ENCODE measurements at places on chromosomes 5 and 9.

DNA sequence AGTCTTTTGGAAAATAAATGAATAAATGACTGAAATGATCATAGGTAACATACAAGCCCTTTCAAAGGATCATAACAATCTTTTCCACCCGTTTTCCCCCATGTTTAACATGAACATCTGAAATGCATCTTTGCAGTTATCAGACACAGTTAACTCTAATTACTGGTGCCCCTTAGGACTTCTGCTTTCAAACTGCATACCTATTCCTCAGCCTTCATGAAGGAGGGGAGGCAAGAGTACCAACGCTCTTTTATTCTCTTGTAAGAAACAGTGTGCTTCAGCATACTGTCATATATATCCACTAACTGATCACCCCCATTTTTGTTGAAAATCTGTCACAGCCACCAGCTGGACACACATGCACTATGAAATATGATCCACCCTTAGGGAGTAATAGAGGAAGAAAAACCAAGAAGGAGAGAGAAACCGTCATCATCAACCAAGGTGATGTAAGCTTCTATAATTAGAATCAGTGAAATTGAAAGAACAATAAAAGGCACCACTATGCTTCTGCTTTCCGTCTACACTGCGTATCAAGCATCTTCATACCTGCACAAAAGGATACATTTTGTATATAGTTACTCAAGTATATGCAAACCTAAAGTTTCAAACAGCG lies 98.7 kb downstream of the RAPGEF6 start:
- DNase-seq: peak; percentile 67

DNA sequence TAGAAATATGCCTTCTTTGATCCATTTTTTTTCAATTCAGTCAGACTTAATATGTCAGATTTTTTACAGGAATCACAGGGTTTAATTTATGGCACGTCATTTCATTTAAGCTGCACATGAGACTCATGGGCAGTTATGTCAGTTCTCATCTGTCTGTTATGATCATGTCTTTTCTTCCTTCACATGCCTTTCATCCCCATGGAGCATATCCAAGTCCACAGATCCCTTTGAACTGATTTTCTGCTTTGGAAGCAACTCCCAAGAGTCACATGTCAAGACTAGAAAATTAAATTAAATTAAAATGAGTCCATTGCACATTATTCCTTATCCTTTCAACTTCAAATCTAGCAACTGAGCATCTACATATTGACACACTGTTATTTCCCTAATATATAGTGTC lies 1274.0 kb upstream of the C9orf72 start:
- no peak for DNase-seq

GRCh38 chr5:111337133-111337532 lies 112.9 kb downstream of the CAMK4 start:
- DNase-seq: no peak

DNA sequence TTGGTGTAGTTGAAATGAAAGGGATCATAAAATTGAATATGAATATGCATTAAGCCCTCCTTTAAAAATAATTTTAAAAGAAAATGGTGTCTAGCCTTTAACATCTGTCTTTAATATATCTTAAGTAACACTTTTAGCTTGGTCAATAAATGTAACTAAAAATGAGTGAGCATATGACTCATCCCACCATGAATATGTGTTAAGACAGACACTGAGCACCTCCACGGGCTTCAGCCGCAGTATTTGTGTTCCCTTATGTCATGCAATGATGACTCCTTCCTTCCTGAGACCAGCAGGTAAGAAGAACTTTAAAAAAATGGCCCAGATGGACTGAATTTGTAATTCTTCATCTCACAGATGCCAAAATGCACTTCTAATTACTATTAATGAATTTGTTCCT lies 563.2 kb downstream of the NR2F1-AS1 start:
- DNase-seq: peak; percentile 55

DNA sequence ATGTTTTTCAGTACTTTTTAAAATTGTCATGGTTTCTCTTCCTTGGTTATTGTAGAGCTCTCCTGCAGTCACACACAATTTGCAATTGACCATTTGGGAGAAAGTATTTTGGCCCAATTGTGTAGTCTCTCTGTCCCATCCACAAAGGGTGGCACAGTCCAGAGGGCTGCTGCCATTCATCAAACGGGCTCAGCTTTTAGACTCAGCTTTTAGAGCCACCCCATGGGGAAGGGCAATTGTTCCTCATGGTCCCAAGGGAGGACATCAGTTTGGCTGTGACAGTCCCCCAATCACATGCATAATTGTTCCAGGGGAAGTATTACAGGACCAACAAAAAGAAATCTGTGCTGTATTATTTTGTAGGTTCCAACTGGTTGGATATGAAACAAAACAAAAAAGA lies 207.6 kb downstream of the ZNF462 start:
- no peak for DNase-seq

- DNase-seq: no peak
These were observed 3.6 kb upstream of the PTGR1 start for GRCh38 chr9:111603041-111603440.

- peak; percentile 88 for DNase-seq
These were observed 111.5 kb upstream of the ZNF366 start for GRCh38 chr5:72618708-72619107.

GRCh38 chr5:131716650-131717049 lies 80.2 kb downstream of the FNIP1 start:
- no peak for DNase-seq

DNA sequence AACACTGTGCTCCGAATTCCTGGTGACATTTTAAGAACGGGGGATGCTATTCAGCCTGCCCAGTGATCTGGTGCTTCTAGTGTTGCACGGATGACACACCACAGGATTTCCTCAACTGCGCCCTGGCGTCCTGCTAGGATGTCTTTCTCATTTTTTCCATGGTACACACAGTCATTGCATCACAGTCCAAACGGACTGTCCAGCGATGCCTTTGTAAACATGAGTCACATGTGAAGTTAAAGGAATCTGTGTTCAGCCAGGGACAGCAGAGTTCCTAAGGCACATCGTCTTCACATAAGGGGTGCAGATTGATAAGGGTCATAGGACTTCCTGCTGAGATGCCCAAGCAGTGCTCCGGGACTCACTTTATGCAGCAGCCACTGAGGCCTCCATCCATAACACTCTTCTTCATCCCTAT lies 9.3 kb upstream of the PTPN3 start:
- DNase-seq: peak; percentile 69

GRCh38 chr9:8874482-8874881 lies 1074.9 kb upstream of the DMAC1 start:
- DNase-seq: no peak

GRCh38 chr9:75491533-75491932 lies 398.9 kb upstream of the PCSK5 start:
- DNase-seq: no peak

- DNase-seq: no peak
These were observed 8.3 kb downstream of the HDHD3 start for GRCh38 chr9:113368348-113368981.

DNA sequence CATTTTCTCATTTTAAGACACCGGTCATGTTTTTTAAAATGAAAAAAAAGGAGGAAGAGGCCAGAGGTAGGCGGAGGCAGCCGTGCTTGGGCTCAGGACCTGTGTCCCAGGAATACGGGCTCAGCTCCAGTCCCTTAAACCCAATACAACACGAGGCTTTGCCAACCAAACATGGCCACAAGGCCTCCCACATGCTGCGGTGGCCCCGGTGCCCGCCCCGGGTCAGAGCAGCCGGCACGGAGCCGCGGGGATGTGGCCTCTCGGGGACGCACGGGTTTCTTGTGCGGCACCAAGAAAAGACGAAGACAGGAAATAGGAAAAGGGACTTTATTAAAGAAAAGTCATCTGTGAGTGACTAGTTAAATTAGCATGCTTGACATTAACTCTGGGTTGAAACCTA lies 25.3 kb upstream of the CAMSAP1 start:
- DNase-seq: no peak

DNA sequence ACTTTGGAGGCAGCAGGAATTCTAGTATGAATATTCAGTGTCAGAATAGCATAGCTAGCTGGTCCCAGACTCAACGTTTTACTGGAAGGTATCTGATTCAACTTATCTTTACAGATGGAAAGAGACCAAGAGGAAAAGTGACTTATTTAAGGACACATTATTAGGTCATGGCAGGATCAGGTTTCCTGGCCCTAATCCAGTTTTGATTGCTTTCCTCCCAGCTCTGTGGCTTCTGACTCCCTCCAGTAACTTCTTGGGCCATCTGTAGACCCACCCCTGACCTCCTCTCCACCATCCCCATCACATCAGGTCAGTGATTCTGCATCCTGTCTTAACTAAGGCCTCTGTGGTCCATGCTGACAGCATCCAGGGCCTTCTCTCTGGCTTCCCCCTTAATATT lies 38.4 kb downstream of the SH3TC2 start:
- peak; percentile 69 for DNase-seq

DNA sequence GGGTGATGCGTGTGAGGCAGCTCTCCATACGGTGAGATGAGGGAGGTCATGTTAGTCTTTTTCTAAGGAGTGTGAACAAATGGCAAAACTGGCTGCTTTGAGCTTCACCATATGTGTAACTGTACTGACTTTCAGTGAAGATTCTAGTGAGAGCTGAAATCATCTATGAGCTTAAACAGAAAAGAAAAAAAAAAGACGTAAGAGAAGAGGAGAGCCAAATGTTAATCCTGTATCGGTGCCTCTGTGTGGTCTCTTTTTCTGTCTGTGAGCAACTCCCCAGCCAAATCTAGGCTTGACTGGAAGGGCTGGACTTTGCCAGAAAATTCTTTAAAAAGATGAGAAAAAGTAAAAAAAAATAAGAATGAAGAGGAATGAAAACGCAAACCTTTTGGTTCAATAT lies 209.7 kb upstream of the TUT7 start:
- DNase-seq: no peak

- no peak for DNase-seq
These were observed 1379.8 kb downstream of the MAT2B start for GRCh38 chr5:164885179-164885578.

DNA sequence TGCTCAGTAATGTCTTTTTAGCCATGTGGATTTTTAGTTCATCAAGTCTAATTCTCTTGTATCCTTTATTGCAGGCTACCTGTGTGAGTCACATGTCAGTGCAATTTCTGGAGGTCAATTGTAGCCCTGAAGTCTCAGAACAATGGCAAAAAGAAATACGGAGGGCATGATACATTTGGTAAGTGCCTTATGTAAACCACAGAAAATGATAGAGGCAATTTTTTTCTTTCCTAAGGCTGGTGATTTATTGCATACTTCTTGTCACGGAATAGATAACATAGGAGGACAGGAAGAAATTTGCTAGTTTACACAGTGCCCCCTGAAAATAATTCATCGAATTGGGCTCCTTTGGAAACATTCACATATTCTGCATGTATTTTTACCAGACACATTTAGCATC lies 235.9 kb downstream of the DMRTA1 start:
- DNase-seq: no peak

GRCh38 chr9:135590486-135591079 lies 29.0 kb downstream of the PAEP start:
- DNase-seq: no peak

- no peak for DNase-seq
These were observed 171.9 kb upstream of the GDNF start for GRCh38 chr5:38011668-38012188.

DNA sequence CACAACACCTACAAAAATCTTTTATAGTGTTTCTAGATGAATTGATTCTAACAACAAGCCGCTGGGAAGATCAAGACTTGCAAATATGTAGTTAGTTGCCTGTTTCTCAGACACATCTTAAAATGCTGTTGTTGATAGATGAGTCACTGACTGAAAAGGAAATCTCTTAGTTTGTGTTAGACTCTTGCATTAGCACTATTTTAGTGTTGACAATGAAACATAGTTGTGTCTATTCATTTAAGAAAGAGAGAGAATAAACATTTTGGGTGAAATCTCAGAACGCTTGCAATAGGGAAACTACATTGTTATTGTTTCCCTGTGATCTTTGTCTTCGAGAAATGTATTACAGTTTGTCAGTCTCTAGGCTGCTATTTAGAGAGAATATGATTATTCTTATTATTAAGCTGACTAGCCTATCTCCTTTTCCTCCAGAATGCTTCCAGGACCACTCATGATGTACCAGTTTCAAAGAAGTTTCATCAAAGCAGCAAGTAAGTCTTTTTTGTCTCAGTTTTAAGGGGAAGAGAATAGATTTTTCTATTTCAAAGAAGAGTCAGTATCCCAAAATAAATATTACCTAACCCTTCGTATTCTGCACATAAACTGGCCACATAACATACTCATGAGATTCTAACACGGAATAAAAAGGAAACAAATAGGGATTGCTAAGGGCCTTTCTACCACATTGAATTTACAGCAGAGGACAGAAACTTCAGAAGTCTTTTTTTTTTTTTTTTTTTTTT lies 285.6 kb downstream of the ARHGAP26 start:
- DNase-seq: peak; percentile 57

- DNase-seq: no peak
These were observed 159.1 kb downstream of the OLFM1 start for GRCh38 chr9:135246248-135247205.

GRCh38 chr9:121815546-121816448 lies 164.4 kb downstream of the DAB2IP start:
- DNase-seq: no peak

DNA sequence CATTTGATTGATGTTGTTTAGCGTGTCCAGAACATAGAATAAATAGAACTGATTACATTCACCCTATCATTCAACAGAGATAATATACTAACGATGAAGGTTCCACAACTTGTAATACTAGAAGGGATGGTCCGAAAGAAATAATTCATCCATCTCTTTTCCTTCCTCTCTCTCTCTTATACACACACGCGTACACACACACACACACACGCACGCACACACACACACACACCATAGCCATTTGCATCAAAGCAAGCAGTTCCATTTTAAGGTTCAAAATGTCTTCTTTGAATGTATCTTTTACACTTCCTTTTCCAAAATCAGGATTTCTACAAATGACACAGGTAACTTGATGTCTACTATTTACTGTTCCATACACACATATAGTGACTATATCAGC lies 887 bp downstream of the GDA start:
- no peak for DNase-seq

- DNase-seq: no peak
These were observed 45.0 kb downstream of the SARDH start for GRCh38 chr9:133693116-133693515.

GRCh38 chr9:113665064-113665463 lies 201.5 kb downstream of the RGS3 start:
- DNase-seq: no peak

- DNase-seq: no peak
These were observed 64.7 kb downstream of the BRINP1 start for GRCh38 chr9:119304555-119304954.

GRCh38 chr9:121860744-121861143 lies 209.3 kb downstream of the DAB2IP start:
- peak; percentile 82 for DNase-seq
